ENCODE measurements at places on chromosomes 11 and 22.

- DNase-seq, result no peak
Observed at GRCh38 chr11:47923667-47924066, 56.7 kb upstream of the PTPRJ start.

- no peak for DNase-seq
Observed at GRCh38 chr11:109120341-109120740, 301.6 kb upstream of the C11orf87 start.

GRCh38 chr22:35893698-35894097 is 134.9 kb downstream of the RBFOX2 start:
- DNase-seq, result no peak

DNA sequence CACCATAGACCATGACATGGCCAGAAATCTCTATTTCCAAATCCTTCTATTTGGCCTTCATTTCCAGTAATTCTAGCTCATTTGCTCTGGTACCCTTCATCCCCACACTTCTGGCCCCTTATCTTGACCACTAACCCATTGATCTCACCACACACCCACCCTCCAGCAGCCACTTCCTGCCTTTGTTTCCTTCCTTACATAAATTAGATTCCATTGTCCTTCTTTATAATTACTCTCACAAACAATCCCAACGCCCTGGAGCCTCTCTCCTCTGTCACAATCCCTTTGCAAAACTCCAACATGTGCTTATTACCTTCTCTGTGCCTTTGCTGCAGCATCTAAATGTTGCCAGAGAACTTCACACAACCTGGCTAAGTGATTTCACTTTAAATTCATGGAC is 14.8 kb downstream of the APLNR start:
- DNase-seq, result no peak

DNA sequence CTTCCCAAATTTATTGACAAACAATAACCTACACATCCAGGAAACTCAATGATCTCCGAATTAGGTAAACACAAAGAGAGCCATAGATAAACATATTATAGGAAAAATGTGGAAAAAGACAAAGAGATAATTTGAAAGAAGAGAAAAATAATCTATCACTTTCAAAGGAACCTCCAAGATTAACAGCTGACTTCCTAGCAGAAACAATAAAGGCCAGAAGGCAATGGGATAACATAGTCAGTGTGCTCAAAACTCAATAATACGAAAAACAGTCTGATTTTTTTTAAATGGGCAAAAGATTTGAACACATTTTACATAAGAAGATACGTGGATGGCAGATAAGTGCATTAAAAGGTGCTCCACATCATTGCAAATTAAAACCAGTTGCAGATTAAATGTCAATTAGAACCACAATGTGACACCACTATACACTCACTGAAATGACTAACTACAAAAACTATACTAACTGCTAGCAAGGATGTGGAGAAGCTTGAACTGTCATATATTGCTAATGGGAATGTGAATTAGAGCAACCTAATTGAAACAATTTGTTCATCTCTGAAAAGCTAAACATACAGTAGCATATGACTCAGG is 300.4 kb downstream of the TMEM135 start:
- DNase-seq, result peak; percentile 10

- DNase-seq, result no peak
Observed at GRCh38 chr11:30106222-30107181, 89.7 kb upstream of the KCNA4 start.

GRCh38 chr11:108167624-108168023 is 46.3 kb downstream of the ACAT1 start:
- no peak for DNase-seq

GRCh38 chr11:118078911-118079411 is 2.1 kb downstream of the TMPRSS4 start:
- no peak for DNase-seq

GRCh38 chr11:126945319-126945718 is 55.3 kb downstream of the KIRREL3 start:
- DNase-seq, result no peak

GRCh38 chr11:69413015-69413801 is 68.3 kb upstream of the LINC01488 start:
- no peak for DNase-seq

GRCh38 chr11:13160806-13161205 is 116.8 kb upstream of the BMAL1 start:
- DNase-seq, result no peak

- DNase-seq, result peak; percentile 5
Observed at GRCh38 chr11:10122326-10123197, 171.5 kb downstream of the SBF2 start.

Data from Kasumi-1 (cell line).